ENCODE measurements at places on chromosomes 11 and 22.

GRCh38 chr11:10294290-10294953 is 403 bp upstream of the SBF2 start:
- no peak for DNase-seq

DNA sequence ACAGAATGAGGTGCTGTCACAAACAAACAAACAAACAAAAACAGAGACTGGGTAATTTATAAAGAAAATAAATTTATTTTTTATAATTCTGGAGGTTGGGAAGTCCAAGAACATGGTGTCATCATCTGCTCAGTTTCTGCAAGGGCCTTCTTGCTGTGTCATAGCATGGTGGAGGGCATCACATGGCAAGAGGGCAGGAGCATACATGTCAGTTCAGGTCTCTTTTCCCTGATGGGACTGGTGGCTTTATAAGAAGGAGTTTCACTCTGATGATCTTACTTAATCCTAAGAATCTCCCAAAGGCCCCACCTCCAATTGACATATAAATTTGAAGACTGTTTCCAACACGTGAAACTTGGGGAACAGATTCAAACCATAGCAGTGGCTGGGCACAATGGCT is 135.7 kb downstream of the NECTIN1 start:
- DNase-seq: no peak

GRCh38 chr11:125063429-125064043 is 431 bp downstream of the SLC37A2 start:
- no peak for DNase-seq

GRCh38 chr22:38177926-38178604 is 3.6 kb downstream of the PLA2G6 start:
- DNase-seq: no peak

DNA sequence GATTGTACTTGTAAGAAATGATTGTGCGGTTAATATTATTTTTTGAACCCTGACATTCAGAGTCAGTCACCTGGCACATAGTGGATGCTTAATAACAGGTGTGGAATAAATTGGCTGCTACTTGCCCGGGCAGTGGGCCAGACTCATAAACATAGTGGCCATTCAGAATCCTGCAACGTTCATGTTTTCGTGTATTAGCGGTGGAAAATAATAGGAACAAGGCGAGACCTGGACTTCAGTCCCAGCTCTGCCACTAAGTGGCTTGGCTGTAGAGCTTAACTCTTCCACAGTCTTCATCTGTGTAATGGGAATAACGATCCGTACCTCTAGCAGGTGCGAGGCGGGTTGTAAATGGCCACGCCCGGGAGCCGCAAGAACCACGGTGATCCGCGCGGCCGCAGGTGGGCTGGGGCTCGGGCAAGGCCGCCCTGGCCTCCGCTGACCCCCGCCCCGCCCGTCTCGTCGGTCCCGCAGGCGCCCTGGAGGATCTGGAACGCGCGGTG is 761 bp upstream of the TMEM25 start:
- no peak for DNase-seq

- no peak for DNase-seq
These were observed 181.4 kb downstream of the DBX1 start for GRCh38 chr11:19978668-19979518.

DNA sequence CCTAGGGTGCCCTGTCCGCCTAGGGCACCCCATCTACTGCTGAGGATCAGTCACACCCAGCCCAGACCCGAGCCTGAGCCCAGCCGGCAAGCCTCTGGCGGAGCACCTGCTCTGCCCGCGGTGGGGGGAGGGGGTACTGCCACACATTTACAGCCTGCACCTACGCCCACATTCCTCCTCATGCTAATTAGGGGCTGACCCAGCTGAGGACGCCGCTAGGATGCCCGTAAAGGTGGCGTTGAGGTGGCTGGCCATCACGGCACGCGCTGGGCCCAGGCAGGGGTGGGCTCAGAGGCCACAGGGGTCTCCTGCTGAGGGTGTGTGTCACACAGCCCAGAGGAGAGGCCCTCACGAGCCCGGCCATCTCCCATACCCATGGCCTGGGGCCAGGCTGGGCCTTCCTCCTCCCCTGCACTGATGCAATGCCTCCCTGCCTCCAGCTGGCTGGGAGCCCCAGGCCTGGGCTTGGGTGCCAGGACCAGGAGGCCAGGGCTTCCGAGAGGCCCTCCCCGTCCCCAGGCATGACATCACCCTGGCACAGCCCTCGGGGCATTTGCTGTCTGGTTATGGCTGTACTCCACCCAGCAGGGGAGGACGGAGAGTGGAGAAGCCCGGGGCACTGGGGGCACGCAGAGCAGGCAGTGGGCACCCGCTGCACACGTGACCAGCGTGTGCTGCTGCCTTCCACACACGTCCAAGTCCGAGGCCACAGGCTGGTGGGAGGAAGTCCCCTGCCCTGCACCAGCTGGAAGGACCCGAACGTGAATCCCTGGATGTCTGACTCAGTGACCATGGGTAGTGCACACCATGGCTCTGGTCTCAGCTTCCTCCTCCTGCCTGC is 12.7 kb downstream of the DUSP8 start:
- DNase-seq: no peak

GRCh38 chr11:118065384-118065783 is 11.5 kb upstream of the TMPRSS4 start:
- no peak for DNase-seq

- no peak for DNase-seq
These were observed 1524.3 kb downstream of the BRD1 start for GRCh38 chr22:48303369-48303725.

DNA sequence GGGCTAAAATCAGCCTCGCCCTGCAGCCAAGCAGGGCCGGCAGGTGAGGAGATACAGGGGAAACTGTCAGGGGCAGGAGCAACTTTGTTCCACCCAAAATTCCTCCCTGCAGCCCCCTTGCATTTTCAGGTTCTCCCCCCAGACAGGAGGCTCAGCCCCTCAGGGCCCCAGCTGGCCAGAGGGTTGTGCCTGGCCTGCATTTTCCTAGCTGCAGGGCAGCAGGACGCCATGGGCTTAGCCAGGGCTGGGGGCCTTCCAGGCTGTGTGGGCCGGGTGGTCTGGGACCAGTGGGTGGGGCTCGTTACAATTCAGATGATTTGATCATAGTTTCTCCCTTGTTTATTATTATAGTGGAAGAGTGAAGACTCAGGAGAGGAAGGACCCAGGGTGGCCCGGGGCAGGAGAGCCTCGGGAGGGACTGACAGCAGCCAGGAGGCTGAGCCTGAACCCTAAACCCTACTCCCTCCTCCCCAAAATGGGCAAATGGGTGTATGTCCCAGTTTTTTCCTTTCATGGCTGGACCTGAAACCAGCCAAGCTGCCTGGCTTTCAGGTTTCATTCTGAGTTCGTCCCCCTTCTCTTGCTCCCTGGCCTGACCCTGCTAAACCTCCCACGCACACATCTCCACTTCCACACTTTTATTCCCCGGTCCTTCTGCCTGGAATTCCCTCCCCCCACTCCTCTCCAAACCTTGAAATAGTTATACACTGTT is 40.0 kb downstream of the AHNAK start:
- DNase-seq: no peak

GRCh38 chr22:26041931-26042330 is 127.3 kb upstream of the SEZ6L start:
- no peak for DNase-seq

DNA sequence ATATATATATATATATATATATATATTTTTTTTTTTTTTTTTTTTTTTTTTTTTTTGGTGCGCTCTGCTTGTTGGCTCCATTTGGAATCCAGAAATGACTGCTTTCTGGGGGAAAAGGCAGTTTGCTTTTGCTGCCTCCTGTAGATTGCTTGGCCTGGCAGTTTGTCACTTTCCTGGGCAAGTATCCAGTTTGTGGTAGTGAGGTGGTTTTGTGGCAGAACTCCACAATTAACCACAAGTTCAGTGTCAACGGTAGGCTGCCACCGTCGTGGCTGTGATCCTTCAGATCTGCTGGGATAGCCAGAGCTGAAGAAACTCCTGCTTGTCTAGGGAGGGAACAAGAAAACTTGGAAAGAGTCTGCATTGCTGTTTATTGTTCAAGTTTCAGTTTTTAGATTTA is 5.0 kb upstream of the PDE3B start:
- DNase-seq: no peak

GRCh38 chr11:78168539-78169477 is 19.6 kb downstream of the KCTD21 start:
- DNase-seq: no peak

DNA sequence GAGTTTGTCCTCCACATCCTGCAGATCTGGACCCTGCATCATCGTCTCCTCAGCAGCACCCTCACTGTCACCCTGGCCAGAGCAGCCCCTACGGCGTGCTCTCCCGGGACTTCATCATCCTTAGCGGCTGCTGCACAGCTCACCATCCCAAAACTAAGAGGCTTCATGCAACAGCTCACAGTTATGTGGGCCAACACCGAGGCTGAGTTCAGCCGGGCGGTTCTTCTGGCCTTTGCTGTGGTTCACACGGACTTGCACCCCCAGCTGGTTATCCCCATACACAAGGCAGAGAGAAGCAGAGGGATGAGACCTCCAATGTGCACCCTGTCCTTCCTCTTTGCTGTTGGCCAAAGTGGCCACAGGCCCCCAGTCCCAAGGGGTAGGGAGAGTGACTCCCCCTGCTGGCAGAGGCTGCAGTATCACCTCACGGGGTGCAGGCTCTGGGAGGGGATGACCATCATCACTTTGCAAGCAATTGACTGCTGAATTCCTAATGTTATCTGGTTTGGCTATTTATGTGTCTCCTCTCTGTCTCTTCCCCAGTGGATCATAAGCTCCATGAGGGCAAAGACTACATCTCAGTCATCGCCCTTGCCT is 276.8 kb downstream of the BRD1 start:
- DNase-seq: no peak

GRCh38 chr11:88249706-88250105 is 74.5 kb upstream of the RAB38 start:
- DNase-seq: no peak

GRCh38 chr11:133903875-133904817 is 52.6 kb downstream of the IGSF9B start:
- no peak for DNase-seq

DNA sequence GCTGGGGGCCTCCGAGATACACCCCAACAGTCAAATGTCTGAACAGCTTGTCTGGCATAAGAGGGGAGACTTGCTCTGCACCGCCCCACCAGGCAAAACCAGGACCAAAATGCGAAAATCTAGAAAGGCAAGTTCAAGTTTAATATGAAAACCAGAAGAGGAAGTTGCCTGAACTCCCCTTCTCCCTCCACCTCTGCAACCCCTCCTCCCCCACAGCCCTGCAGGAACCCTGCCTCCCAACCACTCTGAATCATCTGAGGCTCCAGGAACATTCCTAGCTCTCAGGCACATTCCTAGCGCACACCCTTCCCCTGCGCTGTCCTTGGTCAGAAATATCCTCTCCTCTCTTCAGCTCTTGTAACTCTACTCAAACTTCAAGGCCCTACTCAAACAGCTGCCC is 36.7 kb downstream of the ISX start:
- DNase-seq: no peak

DNA sequence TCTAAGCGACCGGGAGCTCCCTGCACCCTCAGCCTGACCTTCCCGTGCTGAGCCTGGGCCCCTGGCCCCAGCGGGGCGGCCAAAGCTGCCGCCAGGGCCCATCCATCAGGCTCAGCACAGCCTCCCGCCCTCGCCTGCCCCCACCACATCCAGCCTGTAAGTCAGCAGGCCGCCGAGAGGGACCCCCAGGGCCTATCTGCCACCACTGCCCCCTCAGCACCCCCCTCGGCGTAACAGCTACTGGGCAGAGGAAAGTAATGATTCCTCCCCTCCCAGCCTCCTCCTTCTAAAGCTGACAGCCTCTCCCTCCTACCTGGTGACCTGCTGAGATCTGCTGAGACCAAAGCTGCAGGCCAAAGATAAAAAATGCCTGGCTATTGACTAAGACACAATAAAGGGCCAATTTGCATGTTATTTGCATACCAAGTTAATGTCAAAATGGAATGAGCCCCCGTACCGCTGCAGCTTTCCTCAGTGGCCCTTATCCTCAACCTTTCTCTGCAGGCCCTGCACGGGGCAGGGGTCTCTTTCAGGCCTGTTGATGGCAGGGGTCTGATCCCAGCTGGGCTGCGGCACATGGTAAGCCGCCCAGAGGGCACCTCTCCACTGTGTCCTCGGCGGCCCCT is 51.6 kb downstream of the RPUSD4 start:
- no peak for DNase-seq

DNA sequence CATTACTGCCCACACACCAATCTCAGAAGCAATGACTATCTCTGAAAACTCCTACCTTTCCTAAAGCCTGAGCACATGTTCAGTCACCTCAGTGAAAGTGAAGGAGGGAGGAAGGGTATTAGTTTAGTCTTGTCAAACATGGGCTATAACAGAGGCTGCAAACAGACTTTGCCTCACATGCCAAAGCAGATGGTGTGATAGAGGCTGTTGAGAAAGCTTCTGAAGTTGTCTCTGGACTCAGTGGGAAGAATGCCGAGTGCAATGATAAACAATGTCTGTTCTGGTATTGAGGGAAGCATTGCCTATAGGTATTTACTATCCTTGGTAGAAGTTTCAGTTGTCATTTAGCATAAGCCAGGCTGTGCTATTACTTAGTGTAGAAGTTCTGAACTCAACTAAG is 314.5 kb upstream of the CCDC90B start:
- DNase-seq: no peak

- DNase-seq: peak; percentile 96
These were observed at the start of gene SNX32 for GRCh38 chr11:65833297-65834030. TSS of gene SNX32 (plus strand) at chr11:65833963. CDS start at chr11:65834066, 103 bp downstream.

- no peak for DNase-seq
These were observed 22.0 kb downstream of the FZD4 start for GRCh38 chr11:86932924-86933875.

DNA sequence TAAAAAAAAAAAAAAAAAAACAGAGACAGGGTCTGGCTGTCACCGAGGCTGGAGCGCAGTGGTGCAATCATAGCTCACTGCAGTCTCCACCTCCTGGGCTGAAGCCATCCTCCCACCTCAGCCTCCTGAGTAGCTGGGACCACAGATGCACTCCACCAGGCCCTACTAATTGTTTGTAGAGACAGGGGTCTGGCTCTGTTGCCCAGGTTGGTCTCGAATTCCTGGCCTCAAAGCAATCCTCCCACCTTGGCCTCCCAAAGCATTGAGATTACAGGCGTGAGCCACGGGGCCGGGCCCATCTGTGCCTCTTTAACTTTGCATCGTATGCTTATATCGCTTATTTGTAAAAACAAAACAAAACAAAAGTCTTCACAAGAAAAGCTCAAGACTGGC is 3.1 kb downstream of the CPT1A start:
- DNase-seq: peak; percentile 47
